ENCODE measurements at places on chromosomes 2 and 18. TPM values are rescaled to one million over a fixed set of nuclear protein-coding genes. Genes with fewer than 3 reads are reported as not detected.

GRCh38 chr2:161651547-161651946 lies 27.3 kb downstream of the SLC4A10 start:
- no peak overlapping the region for H3K27ac ChIP-seq
- H3K36me3 ChIP-seq: no peaks in the 10 kb centered on the region
- no peaks in the 10 kb centered on the region for H3K4me1 ChIP-seq
- no peak for DNase-seq
- no peaks in the 10 kb centered on the region for H3K27me3 ChIP-seq
- no peak overlapping the region for H3K4me3 ChIP-seq

- H3K4me3 ChIP-seq: no peak overlapping the region
- no peak overlapping the region for H3K27ac ChIP-seq
- H3K36me3 ChIP-seq: no peaks in the 10 kb centered on the region
- no peaks in the 10 kb centered on the region for H3K27me3 ChIP-seq
- H3K4me1 ChIP-seq: no peaks in the 10 kb centered on the region
Observed at GRCh38 chr18:51275712-51276476, 78.4 kb upstream of the MEX3C start.

DNA sequence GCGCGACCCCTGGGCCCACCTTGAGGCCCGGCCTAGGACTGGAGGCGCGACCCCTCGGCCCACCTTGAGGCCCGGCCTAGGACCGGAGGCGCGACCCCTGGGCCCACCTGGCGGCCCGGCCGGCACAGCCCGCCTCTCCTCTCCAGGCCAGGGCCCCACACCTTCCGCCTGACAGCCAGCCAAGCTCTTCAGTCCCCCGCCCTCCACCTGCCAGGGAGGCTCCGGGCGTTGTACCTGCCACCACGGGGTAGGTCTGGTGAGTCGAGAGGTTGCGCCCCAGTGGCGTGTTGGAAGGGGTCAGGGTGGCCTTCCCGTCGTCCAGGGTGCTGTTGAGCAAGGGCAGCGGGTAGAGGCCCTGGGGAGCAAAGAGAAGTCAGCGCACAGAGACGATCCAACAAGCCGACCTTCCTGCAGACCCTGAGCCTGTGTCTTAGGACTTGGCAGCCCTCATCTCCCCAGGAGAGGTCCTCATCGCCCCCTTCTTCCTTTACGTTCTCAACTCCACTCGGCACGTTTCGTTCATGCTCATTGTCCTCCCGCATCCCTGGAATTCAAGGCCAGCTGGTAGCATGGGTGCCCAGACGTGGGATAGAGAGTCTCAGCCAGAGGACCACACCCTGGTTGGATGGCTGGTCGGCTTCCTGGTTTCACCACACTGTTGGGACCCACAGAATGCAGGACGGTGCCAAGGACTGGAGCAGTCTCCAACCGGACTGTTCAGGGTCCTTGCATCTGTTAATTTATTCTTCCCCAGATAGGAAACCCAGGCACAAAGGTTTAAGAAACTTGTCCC lies 42.2 kb downstream of the PAX8 start:
- DNase-seq: peak; percentile 79
- H3K27ac ChIP-seq: no peak overlapping the region
- no peaks in the 10 kb centered on the region for H3K27me3 ChIP-seq
- peak overlapping the region; percentile 42 for H3K4me3 ChIP-seq
- peaks cover 19% of the 10 kb centered on the region for H3K4me1 ChIP-seq

DNA sequence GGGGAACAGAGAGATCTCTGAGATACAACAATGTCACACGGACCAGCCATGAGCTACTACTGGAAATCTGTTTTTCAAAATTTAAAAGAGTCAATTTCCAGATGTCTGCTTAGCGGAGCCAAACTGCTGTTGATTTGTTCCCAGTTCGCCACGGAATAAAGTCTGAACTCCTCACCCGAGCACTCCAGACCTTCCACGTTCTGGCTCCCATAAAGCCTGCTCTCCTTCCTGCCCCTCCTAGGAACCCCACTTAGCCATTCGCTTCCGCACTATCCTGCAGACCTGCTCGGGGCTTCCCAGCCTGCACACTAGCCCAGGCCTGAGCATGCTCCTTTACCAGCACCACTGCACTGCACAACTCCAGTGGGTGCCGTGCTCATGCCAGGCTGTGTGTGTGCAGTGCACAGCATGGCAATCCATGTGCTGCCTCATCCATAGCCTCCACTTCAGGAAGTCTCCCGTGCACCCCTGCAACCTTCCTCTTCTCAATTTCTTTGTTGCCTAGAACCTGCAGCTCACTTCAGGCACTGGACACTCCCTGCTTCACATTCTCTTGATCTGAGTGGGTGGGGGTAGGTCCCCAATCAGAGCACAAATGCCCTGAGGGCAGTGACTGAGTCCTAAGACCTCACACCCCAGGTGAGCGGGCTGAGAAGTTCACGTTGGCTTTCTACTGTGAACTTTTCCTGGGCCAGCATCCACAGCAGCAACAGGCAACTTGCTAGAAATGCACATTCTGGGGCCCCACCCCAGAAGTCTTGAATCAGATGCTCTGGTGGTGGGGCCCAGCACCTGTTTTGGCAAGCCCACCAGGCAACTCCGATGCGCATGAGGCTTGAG lies 53.7 kb downstream of the ZBTB7C start:
- H3K36me3 ChIP-seq: no peaks in the 10 kb centered on the region
- H3K27me3 ChIP-seq: no peaks in the 10 kb centered on the region
- no peak overlapping the region for H3K27ac ChIP-seq
- H3K4me1 ChIP-seq: no peaks in the 10 kb centered on the region

DNA sequence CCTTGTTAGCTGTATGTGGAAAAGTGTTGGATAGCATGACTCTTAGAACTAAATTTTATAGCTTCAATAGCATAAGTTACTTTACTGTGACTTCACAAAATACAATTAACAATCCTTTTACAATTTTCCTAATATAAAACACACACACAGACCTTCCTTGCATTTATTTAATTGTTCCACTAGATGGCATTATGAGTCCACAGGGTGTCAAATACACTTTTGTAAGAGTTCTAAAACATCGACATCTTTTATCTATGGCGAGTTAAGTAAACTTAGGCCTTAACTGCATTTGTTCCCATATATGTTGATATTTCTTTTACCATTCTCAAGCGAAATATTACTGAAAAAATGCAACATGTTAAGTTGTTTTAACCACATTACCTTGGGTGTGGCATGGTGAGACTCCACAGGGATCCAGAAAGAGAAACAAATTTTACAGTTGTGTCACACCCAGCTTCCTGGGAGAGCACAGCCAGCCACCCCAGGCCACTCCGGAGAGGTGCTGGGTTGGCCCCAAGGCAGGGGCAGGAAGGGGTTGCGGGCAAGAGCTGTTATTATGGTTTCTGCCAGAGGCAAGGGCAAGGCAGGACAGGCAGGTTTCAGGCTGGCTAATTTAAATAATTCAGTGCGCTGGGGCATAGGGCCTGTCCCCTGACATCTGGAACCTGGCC lies 312.4 kb upstream of the MC4R start:
- DNase-seq: no peak
- H3K4me1 ChIP-seq: no peaks in the 10 kb centered on the region
- H3K27me3 ChIP-seq: no peaks in the 10 kb centered on the region
- H3K4me3 ChIP-seq: no peak overlapping the region
- no peaks in the 10 kb centered on the region for H3K36me3 ChIP-seq

Gene BARD1
- total RNA-seq: 11.3 TPM
